AG09309 (cell line): ENCODE measurements at places on chromosomes 4 and X.

DNA sequence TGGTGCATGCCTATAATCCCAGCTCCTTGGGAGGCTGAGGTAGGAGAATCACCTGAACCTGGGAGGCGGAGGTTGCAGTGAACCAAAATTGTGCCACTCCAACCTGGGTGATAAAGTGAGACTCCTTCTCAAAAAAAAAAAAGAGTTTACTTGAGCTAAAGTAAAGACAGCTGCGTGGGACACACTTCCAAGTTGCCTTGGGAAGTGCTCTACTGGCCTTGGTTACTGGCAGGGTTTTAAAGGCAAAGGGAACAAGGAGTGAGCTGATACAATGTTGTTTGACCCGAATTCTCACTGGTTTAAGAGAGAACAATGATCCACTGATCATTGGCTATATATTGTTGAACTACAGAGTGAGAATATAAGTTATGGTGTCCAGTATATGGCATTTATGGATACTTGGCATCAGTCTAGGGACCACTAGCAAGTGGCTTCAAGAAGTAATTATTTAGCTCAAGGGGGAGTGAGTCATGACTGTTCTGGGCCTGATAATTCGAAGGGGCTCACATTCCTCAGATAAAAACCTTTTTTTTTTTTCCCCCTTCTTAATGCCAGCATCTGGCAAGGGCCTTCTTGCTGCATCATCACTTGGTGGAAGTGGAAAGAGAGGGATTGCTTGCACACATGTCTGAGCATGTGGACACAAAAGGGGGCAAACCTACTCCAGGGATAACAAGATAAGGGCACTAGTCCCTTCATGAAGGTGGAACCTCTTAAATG, 32.3 kb downstream of the GRK4 start:
- no peak for DNase-seq

DNA sequence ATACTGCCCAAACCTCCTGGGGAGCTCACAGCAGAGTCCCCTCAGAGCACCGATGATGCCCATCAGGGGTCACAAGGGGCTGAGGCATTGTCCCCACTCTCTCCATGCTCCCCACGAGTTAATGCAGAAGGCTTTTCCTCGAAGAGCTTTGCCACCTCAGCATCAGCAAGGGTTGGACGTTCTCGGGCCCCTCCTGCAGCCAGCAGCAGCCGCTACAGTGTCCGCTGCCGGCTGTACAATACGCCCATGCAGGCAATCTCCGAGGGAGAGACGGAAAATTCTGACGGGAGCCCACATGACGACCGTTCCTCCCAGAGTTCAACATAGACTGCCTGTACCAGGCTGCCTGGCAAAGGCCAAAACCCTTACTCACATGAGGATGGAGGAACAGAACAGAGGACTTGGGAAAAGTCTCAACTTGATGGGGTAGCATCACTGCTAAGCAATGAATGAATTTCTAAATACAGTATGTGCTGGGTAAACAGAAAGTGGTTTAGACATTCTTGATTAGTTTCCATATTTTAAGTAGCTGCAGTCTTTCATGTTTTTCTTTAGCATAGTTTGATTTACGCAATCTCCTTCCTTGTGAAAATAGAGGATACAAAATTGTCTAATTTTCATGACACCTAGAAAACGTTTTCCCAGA, 5.0 kb upstream of the SCML1 start:
- DNase-seq = no peak

DNA sequence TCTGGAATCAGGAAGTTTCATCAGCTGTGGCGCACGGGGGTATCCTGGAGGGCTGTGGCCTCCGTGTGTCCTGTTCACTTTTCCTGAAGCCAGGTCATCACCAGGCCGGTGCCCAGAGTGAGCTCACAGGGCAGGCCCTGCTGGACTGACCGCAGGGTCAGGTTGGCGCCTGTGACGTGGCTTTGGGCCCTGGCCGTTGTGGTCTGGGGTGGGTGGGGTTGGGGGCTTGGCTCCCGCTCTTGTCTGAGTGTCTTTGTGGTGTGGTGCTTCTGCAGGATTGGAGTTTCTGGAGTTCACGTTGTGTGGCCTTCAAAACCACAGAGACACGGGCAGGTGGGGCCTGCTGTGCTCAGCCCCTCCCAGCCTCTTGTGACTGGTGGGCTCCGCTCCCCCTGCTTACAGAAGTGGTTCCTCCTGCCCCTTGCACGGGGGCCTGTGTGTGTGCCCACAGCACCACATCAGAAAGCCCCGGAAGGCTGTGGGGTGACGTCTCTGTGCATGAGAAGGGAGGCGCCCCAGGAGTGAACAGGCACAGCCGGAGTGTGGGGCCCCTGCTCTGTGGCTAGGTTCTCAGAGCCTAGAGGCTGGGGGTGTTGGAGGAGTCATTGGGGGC, 9.5 kb downstream of the RGS12 start:
- no peak for DNase-seq

DNA sequence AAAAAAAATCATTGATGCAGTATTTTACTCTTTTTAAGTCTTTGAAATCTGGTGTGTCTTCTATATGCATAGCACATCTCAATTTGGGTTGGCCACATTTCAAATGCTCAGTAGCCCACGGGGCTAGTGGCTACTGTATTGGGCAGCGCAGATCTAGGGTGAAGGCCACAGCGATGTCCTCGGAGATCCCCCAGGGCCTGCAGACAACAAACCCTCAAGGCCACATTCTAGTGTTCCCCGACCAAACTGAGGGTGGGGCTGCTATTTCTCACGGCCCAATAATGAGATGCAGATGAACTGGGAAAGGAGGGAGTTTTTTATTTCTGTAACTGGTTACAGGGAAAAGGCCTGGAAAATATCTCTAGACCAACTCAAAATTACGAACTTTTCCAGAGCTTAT, 23.6 kb downstream of the NYX start:
- no peak for DNase-seq

DNA sequence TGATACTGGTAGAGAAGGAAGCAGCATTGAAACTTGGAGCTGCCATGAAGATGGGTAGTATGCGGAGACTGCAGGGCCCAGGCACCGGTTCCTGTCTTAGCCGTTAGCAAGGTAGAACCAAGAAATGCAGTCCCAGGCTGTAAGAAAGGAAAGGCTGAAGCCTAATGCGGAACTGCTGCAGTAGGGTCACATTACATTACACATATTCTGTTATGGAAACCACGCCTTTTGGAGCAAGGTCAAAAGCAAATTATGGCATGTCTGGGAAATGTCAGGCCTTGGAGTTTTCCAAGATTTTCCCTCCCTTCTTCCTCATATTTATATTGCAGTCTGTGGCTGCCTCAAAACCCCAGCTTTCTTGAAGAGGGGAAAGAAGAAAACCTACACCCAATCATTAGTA, 204.8 kb upstream of the RASGEF1B start:
- DNase-seq = no peak

DNA sequence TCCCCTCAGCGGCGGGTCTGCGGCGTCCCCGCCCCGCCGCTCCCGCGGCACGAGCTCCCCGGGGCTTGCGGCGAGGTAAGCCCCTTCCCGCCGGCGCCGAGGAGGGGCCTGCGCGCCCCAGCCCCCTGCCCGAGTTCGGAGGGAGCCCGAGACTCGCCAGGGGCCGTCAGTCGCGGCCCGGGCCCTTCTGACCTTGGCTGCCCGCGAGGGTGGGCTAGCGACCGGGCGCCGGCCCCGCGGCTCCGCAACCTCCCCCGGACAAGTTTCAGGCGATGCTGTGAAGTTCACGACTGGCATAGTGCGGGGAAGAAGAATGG, 554 bp downstream of the CDKL5 start:
- DNase-seq = no peak

- peak; percentile 1 for DNase-seq
These were observed 441.1 kb downstream of the KCNIP4 start for GRCh38 chr4:21507439-21507838.

GRCh38 chr4:85407546-85407945, 67.4 kb upstream of the ARHGAP24 start:
- DNase-seq = no peak

- DNase-seq = no peak
These were observed 21.9 kb downstream of the LEF1 start for GRCh38 chr4:108146819-108147218.

GRCh38 chr4:125323654-125324053, 8.9 kb downstream of the FAT4 start:
- no peak for DNase-seq

DNA sequence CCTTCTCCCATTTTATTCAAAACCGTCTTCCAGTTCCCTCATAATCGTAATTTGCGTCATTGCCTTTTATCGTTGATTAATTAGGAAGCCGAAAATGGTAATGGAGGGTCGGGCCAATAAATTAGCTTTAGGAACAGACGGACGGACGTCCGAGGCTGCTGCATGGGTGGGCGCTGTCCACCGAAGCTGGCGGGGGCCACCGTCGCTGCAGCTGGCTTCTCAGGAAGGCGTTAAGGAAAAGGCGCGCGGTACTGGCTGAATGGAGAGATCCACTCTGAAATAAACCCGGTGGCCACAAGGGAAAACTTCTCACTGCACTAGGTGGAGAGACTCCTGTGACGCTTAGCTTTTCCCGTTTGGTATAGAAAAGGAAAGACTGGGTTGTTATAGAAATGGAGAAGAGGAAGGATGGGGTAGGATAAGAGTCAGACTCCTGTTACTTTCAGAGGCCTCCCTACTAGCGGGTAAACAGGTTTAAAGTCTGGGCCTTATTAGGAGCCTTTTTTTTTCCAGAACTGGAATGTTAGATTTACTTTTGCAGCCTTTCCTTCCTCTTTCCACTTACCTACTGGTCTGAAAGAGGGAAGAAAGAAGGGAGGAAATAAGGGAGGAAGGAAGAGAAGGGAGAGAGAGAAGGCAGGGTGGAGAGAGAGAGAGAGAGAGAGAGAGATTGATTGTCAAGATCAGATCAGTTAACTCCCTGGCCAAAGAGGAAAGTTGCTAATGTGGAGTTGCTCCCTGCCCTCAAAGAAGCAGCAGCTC, 11.3 kb upstream of the PRDM8 start:
- no peak for DNase-seq

- DNase-seq = no peak
These were observed at the start of gene CLCN4 for GRCh38 chrX:10156199-10157031. Gene CLCN4, plus strand, starts transcription at chrX:10156975. Its CDS starts 28,058 bp downstream, at chrX:10185033.

DNA sequence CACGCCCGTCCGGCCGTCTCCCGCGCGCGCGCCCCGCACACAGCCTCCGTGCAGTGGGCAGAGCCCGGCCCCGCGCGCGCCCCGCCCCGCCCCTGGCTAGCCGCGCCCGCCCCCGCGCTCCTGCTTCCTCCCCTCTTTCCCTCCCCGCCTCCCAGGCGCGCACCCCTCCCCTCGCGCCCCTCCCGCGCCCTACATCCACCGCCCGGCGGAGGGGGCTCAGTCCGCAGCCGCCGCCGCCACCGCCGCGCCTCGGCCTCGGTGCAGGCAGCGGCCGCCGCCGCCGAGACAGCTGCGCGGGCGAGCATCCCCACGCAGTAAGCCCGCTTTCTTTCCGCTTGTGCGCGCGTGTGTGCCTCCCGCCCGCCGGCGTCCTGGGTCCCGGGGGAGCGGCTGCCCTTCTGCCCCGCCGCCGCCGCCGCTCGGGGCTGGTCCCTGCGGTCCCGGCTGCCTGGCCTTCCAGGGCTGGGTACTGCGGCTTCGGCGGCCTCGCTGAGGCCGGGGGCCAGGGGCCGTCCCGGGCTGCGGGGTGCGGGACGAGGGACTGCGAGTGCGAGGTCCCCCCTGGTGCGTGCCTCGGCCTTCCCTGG, at the start of gene FHL1:
Gene FHL1, plus strand, starts transcription at position 219 of the 587 bp plus-strand sequence.
- no peak for DNase-seq

- DNase-seq = peak; percentile 41
These were observed 581 bp upstream of the STK32B start for GRCh38 chr4:5050520-5051277.

DNA sequence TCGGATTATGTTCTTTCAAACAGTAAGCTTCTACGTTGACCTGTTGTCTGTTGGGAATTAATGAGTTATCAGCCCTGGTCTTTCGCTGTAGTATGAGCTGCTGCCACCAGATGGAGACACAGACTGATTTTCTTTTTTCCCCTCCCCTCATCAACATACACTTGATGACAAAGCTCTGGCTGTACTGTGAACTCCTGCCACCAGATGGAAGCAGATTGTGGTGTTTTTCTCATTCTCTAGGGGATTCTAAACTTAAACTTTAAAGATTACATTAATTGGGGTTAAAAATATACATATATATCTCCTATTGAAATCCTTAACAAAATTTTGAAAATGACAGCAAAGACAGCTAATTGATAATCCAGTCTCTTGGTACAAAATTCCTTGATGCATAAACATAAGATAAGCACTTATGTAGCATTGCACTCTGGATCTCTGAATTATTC, 44.8 kb downstream of the SMS start:
- peak; percentile 45 for DNase-seq

GRCh38 chr4:151675411-151675971, 85.3 kb downstream of the GATB start:
- DNase-seq = no peak

DNA sequence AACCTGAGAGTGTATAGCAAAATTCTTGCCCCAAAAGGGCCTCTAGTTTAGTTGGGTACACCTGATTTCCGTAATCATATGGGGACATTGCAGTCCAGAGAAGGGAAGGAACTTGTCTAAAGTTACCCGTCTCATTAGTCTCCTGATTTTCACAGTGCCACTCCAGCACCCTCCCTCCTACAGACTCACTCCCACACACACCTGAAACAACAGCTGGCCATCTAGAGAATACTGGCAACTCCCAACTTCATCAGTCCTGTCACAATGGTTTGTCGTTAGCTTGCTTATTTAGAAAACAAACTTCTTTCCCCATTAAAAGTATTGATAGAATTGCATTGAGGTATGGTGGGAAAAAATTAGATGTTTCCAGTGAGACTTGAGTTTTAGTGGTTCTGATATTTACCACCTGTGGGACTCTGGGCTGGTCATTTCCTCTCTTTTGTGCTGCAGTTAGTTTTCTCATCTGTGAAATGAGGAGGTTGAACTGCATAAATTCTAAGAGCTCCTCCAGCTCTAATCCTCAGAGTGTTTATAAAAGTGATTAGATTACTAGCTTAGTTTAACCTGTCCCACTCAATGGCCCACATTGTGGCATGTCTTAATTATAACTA, 1.7 kb downstream of the IL13RA1 start:
- no peak for DNase-seq

- no peak for DNase-seq
These were observed 239.7 kb upstream of the GATB start for GRCh38 chr4:152000518-152000917.

- no peak for DNase-seq
These were observed 325.0 kb downstream of the FBXO8 start for GRCh38 chr4:173958445-173958844.

GRCh38 chrX:10433296-10433965, 187.0 kb downstream of the MID1 start:
- no peak for DNase-seq

DNA sequence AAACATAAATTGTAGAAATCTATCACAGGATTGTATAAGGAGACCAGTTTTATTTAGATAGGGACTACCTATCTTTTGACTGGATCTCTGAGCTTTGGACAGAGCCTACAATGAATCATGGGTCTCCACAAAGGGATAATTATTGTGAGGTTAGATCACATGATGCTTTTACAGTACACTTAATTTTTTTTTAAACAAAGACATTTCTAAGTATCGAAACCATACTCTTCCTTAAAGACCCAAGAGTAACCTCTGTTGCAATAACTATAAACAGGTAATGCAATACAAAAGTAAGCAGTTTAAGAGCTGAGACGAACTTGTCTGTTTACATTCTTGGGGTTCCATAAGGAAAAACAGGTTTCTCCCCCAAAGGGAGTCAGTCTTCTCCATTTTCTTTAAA, 64.3 kb upstream of the GABRE start:
- DNase-seq = no peak

- DNase-seq = no peak
These were observed 213.7 kb upstream of the PPARGC1A start for GRCh38 chr4:24103434-24104157.
